LoVo (cell line): ENCODE measurements at places on chromosomes 12 and 14.
A peak's percentile ranks its signal among the peaks of the same experiment; 100 is the strongest.

DNA sequence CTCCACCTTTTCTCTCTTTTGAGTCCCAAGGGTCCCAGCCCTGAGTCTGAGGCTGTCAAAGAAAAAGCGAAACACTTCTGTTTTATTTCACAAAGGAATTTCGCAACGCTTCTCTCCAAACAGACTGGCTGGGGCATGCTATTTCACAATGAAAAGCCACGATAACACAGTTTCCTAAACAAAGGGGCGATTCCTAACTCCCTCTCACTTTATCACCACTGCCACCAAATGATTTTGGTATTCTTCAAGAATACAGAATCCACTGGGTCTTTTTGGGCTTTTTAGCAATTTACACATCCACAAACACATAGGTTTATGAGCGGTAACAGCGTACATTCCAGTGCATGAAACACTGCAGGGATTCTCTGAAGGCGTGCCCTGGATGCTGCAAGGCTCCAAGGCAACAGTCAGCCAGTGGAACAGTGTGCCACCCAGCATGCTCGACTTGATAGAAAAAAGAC is 161.2 kb downstream of the DAD1 start:
- no peak for DNase-seq

- DNase-seq, result peak; percentile 60
Observed at GRCh38 chr12:6062757-6063735, 61.4 kb downstream of the VWF start.

DNA sequence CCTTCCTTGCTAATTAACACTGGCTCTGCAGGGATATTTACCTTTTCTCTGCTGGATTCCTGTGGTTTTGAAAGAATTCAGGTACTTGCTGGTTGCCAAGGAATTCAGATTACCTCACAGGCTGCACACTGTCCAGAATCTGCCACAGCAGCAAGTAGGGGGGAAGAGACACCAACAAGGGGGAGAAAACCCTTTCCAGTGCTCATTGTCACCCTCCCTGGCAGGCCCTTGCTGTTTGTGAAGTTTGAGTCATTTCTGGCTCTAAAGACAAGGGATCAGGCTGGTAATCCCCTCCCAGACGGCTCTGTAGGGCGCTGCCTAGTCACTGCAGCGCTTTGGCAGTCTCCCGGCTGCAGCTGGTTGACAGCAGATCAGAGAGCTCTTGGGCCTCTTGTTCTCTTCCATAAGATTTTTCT is 50.8 kb downstream of the TTLL5 start:
- DNase-seq, result peak; percentile 63

- DNase-seq, result no peak
Observed at GRCh38 chr12:95614390-95614982, 63.2 kb upstream of the USP44 start.

GRCh38 chr14:65107200-65107599 is 4.9 kb upstream of the MAX start:
- no peak for DNase-seq

- DNase-seq, result no peak
Observed at GRCh38 chr12:96140174-96140573, 54.0 kb upstream of the ELK3 start.

- no peak for DNase-seq
Observed at GRCh38 chr12:105109465-105110212, 2.1 kb downstream of the WASHC4 start.

- DNase-seq, result no peak
Observed at GRCh38 chr12:49762468-49762847, 21.1 kb downstream of the TMBIM6 start.

DNA sequence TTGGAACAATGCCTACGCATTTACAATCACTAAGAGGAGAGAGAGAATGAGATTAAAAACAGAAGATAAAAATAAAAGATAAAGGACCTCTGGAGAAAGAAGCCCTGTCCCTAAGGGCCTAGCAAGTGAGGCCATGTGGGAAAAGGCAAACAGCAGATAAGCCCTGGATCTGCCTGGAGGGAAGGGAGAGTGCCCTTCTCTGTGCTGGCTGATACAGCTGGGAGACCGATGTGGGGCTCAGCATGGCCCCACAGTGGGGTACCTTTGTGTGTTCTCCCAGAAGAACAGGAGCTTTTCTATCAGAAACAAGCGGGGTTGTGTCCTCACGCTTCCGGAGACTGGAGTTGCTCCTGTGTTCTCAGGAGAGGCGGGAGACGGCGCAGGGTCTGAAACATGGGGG is 59.9 kb downstream of the TMCC3 start:
- DNase-seq, result no peak

DNA sequence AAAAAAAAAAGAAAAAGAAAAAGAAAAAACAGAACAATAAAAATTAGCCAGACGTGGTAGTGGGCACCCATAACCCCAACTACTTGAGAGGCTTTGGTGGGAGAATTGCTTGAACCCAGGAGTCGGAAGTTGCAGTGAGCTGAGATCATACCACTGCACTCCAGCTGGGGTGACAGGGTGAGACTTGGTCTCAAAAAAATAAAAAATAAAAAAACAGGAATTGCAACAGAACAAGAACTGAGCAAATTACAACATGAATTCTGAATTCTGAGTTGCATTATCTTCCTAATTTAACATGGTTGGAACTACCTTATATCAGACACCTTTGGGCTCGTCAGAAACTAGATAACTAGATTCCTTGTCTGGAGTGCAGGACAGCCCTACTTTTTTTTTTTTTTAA is 53.3 kb upstream of the NR2C1 start:
- no peak for DNase-seq

- no peak for DNase-seq
Observed at GRCh38 chr14:22231018-22231417, 358.0 kb downstream of the DAD1 start.

DNA sequence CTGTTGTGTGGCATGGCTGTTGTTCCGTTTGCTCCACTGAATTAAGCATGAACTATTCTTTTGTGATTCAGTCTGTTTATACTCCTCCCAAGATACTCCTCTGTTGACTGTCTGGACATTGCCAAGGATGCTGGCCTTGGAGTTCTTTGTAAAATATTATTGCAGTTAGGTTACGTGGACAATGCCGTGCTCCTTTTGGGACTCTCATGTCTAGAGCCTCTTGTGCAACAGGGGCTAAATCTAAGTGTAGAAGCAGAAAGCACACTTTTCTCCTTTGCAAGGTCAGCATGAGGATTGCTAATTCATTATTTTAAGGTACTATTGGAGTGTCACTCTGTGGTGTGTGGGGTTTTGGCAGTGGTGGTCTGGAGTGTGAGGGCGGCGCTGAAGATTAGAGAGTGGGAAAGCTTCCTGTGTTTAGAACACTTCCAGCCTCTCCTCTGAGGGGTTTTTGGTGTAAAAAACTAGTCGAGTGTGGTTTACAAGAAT is 125.4 kb downstream of the SAMD4A start:
- no peak for DNase-seq

DNA sequence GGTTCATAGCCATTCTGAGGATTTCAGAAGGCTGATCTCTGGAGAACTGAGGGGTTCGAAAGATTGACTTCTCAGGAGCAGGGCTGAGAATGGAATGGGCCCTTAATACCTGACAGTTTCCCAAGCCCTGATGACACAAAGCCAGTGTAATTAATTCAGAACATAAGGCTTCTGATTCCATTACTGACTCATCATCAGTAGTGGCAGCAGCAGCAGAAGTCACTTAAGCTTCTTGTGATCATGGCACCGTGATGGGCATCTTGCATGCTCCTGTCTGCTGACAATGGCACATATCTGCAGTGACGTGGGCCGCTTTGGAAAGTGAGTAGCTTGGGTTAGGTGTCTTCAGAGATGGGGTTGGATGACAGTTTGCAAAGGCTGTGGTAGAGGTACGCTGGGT is 38.2 kb upstream of the GSG1 start:
- DNase-seq, result no peak

GRCh38 chr12:40144023-40144422 is 38.1 kb upstream of the SLC2A13 start:
- DNase-seq, result no peak

DNA sequence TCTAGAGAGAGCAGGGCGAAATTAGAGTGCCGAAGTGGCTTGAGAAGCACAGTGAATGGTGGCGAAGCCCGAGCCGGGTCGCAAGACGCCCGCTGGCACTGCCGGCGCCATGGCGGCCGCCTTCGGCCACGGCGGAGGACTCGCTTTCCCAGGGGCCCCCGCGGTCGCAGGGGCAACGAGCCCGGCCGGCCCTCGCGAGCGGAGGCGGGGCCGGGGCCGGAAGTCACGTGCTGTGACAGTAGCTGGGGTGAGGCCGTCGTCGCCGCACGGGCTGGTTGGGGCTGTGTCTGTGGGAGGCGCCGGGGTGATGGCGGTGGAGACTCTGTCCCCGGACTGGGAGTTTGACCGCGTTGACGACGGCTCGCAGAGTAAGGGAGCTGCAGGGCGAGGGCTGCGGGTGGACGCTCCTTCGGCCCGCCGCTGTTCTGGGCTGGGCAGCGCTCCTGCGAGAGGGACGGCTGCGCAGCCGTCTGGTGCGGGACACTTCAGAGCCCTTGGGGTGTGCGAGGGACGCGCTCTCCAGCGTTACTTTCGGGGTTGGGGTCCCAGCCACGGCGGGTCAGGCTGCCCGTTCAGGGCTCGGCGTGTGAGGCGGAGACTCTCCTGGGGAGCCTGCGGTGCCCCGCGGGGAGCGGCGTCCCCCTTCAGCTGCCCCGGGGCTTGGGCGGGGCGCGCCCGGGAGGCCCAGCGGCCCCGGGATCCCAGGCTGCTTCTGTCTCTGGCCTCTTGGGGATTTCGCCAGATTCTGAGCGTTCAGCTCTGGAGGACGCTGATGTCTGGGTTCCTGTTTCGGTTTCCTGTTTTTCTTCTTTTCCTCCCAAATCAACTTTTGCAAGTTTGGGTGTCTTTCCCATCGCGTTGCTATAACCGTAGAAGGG is at the start of gene WASHC4:
Gene WASHC4 (plus strand): TSS at position 238 of the 878 bp plus-strand sequence. CDS start 70 bp downstream, at position 308.
- DNase-seq, result peak; percentile 98

DNA sequence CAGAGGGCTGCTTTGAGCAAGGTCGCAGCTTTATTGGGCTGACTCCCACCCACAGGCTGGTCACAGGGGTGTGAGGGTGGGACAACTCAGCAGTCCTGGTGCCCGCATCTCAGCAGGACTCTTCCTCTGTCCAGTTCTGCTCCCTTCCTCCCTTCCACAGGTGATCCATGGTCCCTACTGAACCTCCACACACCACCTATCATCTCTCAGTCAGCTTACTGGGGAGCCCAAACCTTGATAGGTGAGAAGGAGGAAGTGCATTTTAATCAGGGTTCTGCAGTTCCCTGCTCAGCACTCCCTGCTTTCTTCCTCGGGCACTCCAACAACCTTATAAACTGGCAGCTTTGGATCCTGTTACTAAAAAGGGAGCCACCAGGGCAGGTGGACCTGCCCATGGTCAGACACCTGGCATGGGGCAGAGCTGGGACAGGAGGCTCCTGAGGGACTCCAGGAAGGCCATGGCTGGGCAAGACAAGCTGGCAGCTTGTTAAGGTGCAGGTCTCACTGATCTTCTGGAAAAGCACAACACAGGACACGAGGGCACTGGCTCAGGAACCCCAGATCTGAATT is 664.6 kb downstream of the BCL11B start:
- no peak for DNase-seq

GRCh38 chr12:54301428-54302048 is 723 bp upstream of the NFE2 start:
- DNase-seq, result no peak

GRCh38 chr14:35446450-35446849 is 41.9 kb upstream of the NFKBIA start:
- DNase-seq, result no peak

- no peak for DNase-seq
Observed at GRCh38 chr12:76091246-76091754, 6.8 kb upstream of the NAP1L1 start.

- no peak for DNase-seq
Observed at GRCh38 chr14:55383541-55384140, 28.0 kb downstream of the ATG14 start.

- DNase-seq, result no peak
Observed at GRCh38 chr14:28783664-28784063, 17.1 kb downstream of the FOXG1 start.

DNA sequence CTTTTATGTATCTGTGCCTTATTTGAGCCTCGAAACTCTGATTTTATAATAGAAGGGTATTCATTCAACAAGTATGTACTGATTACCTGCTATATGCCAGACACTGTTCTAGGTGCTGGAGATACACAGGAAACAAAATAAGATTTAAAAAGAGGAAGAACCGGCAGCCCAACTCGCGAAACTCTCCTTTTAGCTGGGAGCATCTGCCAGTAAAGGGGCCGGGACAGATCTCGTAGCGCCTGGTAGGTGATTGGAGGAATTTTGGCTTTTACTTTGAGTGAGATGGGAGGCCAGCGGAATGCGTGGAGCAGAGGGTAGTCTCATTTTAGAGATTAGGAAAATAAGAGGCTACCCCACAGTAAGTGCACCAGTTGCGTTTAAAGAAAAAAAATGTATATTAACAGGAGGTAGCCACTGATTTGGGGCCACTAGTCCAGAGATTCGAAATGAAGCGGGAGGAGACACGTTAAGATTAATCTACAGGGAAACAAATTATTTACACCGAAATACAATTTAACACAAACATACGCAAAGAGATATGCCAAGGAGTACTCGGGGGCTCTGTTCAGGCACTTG is 520 bp upstream of the MON2 start:
- DNase-seq, result peak; percentile 31

- no peak for DNase-seq
Observed at GRCh38 chr14:22820731-22821130, 5.5 kb upstream of the SLC7A7 start.
